ENCODE measurements at places on chromosomes 6 and 20.

GRCh38 chr20:9677100-9677623 lies 161.7 kb downstream of the PAK5 start:
- DNase-seq = no peak

GRCh38 chr6:38603966-38604365 lies 35.8 kb downstream of the BTBD9 start:
- DNase-seq = no peak

DNA sequence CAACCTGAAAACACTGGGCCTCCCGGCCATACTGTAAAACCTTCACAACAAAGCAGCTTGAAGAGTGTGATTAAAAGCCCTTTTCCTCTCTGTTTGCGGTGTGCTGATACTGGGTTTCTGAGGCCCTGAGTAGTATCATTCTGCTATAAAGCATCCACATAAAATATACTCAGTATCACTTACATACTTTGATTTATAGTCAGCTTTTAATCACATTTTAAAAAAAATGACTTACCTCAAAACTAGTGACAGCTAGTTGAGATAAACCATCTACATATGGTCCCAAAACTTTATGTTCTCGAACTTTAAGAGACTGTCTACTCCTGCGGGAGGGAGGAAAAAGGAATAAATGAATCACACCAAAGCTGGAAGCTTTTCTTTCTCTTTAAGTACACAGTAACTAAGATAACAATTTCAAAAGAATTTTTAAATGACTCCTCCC lies 135.7 kb downstream of the KIF13A start:
- DNase-seq = no peak

GRCh38 chr20:49529470-49529869 lies 38.5 kb downstream of the PTGIS start:
- DNase-seq = no peak

DNA sequence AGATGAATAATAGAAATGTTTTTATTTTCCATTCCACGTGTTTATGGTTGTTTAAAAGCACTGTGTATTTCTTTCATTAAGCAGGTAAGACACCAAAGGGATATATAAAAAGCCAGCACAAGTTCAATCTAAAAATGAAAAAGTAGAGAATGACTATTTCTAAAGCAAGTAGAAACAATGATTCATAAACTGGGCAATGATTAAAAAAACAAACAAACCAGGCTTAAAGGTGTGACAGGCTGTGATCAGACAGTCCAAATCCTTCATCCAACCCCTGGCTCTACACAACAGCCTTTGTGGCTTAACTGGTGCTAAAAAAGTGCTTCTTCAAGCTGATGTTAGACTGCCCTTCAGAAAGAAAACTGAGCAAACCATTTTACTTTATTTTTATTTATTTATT lies 45.7 kb upstream of the TSHZ2 start:
- DNase-seq = no peak

DNA sequence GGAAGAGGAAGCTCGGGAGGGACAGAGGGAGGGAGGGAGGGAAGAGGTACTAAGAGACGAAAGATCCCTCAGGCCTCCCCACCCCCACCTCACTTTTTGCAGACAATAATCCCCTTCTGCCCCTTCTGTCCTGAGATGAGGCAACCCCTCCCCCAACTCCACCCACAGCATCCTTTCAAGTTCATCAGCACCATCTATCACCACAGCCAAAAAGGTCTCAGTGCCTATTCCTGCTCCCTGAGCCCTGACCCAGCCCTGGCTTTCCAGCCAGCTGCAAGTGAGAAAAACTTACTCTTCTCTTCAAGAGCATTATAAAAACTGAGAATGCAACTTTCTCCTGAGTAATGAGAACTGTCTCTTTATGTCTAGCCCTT lies 133.2 kb upstream of the LRFN2 start:
- DNase-seq = no peak

- DNase-seq = no peak
These were observed 3.1 kb downstream of the ZNF76 start for GRCh38 chr6:35262596-35262995.

- DNase-seq = no peak
These were observed 89.8 kb downstream of the IYD start for GRCh38 chr6:150458579-150458978.

DNA sequence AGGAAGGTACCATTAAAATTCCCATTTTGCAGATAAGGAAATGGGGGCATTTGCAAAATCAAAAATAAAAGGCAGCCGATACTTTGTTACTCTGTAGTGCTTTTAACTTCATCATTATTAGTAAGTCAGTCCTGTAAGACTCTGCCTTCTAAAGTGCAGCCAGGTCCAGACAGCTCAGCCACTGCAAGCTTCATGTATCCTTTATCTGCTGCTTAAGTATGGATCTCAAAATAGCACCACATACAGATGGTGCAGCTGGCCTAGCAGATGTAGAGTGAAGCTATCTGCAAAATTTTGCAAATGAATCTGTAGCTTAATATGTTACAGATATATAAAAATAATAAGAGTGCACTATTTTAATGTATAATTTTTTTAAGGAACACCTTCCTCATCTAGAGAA lies 53.4 kb downstream of the NUS1 start:
- DNase-seq = no peak

- DNase-seq = no peak
These were observed 23.3 kb downstream of the NAPB start for GRCh38 chr20:23397961-23398360.

GRCh38 chr6:26360451-26361416 lies 4.3 kb upstream of the BTN3A2 start:
- DNase-seq = no peak

DNA sequence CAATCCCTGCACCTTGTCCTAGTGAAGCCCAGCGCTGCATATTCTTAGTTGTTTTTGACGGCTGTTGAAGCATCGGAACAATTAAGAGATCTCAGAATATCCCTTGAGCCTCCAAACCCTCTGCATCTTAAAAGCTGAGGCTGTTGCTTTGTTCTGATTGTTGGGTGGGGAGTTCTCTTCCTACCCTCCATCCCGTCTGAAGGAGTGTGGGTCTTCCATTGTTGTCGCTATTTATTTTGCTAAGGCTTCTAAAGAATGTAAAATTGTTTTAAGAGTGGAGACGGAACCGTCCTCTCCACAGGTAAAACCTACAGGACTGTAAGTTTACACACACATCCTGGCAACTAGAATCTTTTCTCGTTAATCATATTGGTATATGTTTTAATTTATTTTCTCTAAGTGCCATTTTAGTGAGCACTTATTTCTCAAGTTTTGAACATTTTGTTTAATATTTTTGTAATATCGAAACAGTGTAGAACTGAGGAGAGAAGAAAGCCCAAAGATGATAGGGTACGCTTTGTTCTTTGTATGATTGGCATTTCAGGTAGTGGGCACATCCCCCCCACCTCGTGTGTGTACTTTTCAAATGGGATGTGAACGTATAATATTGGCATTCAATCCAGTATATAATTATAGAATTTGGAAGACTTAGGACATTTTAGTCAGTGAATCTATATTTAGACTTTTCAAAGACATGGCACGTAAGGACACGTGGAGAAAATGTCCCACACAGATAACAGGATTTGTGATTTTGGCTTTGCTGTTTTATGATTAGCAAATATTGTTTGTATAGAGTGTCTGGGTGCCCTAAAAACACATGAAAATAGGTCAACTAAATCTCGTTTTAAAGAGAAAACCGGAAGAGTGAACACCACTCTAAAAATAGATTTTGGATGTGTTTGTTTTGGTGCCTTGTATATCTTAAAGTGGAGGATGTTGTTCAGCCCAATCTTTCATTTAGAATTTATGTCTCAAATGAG lies 1.3 kb downstream of the RNF146 start:
- no peak for DNase-seq

GRCh38 chr20:63896264-63897105 lies 1.6 kb downstream of the DNAJC5 start:
- no peak for DNase-seq

DNA sequence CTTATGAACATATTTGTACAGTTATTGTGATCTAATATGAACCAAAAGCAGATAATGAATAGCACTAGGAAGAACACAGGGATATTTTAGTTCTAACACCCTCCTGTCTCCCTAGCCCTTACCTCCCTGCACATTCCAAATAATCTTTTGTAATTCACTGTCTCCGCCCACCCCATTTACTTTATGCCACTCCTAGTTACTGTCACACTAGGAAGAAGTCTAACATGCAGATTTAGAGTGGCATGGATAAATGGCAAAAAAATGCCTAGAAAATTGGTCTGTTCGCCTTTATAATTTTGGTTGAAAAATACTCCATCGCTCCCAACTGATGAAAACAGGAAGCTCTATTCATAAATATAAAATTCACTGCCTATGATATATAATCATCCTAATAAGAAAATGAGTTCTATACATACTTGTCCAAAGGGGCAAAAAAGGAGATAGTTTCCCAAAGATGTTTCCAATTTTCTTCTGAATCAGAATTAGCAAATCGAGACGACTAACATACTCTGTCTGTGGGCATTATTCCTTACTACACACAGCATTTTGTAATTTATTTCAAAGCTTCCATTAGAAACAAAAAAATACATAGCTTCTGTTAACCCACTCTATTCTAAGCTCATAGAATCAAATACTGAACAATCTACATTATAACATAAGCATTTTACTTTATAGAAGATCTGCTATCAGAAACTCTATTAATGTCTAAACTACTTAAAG lies 1.3 kb upstream of the RUNX2 start:
- DNase-seq = no peak

GRCh38 chr6:167121335-167121841 lies 1.5 kb upstream of the CCR6 start:
- no peak for DNase-seq

DNA sequence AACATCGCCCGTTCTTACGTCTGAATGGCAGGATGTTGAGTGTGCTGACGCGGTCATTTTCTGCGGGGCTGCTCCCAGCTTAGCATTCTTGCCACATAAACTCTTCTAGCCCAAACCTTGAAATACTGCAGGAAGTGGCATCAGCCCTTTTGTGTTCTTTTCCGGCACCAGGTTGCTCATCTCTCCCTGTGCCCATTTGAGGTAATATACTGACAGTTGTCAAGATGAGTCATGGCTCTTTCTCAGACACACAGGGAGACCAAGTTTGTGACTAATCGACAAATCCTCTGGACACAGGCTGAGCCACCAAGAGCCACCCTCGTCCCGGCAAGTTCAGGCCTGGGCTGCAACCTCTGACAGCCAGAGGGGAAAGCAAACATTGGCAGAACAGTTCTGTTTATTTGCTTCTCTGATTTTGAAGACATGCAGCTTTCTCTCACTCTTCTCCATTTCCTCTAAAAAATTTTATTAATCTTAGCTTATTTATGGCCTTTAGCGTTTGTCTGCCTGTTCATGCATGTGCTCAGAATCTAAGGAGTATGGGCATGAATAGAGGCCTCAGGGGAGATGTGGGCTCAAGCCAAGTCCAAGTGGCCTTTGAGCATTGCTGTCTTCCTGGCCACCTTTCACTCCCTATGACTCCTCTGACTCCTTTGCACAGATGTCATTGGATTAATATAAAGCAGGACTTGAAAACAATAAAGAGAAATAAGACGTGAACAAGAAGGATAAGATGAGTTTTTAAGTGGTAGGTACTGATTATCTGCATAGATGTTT lies 328.2 kb upstream of the JAG1 start:
- DNase-seq = no peak

DNA sequence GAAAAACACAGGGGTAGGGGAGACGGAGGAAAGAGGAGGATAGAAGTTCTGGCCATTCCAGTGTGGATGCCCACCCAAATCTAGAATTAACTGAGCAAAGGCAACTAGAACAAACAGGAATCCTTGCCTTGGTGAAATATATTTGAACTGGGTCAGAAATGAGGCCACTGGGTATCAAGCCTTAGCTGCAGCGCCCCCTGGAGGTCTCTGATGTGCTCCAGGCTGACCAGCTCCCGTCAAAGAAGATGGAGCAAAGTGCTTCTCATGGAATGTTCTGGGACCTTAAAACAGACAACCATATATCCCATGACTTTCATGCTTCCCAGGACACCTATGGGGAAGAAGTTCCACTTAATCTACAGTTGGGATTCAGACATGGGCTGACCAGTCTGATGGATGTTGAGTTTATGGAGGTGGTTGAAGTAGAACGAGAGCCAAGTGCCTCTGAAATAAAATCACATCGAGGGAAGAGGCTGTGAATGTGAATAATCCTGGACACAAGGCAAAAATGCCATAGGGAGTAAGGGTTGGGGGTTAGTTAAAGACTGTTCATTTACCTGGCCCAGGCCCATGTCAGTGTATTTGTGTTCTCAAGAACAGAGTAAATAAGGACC lies 50.4 kb downstream of the HLA-DPB1 start:
- DNase-seq = peak; percentile 27

DNA sequence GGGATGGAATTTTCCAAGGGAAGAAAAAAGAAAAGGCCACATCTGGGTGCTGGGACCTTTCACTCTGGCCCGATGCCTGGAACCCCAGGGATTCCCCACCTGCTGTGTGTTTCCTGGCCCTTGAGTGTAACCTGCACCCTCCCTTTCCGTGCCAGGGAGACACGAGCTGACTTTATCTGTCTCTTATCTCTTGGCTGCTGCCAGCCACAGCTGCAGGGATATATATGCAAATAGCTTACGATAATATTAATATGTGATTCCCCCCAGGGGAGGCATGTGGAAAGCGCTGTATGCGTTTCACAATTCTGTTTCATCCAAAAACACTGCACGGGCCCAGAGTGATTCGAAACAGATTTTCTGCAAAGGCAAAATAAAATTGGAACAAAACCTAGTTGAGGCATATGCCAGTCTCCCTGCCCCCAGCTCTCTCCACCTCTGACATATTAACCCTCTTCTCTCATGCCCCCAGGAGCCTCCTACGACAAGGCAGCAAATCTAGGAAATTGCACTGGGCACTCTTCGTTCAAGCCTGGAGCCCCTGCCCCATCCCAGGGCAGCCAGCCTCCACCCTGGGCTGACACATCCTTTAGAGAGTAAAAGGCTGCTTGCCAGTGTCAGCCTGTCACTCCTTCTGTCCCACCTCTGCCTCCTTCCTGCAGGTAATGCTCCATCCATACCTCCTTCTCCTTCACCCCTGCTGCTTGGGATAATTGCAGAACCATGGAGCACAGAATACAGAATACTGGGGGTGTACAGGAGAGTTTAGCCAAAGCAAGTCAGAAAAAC lies 1.3 kb downstream of the RIPOR3 start:
- no peak for DNase-seq

- DNase-seq = no peak
These were observed 52.6 kb downstream of the BTBD3 start for GRCh38 chr20:11970243-11970836.

GRCh38 chr6:32194825-32195651 lies 2.6 kb upstream of the GPSM3 start:
- DNase-seq = no peak

- no peak for DNase-seq
These were observed 14.6 kb upstream of the STK35 start for GRCh38 chr20:2086980-2087377.

- DNase-seq = no peak
These were observed 166.6 kb downstream of the ARID1B start for GRCh38 chr6:156943816-156944215.

- DNase-seq = no peak
These were observed 60.6 kb upstream of the NT5E start for GRCh38 chr6:85389151-85389797.

DNA sequence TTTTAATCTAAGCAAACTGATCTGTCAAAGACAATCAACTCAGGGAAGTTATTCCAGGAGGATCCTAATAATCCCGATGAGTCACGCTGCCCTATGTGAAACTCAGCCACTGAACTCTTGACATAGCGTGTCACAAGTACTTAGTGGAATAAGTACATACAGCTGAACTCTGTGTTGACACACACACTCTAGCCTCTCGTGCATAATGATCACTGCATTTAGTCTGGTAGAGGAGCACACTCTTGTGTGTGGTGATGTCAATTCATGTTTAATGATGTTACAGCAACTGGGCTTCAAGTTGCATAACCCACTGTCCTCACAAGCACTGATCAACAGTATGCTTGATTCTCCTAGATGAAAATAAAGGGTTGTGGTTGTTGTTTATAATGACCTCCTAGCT lies 148.3 kb downstream of the HACE1 start:
- DNase-seq = no peak

GRCh38 chr20:5703681-5704101 lies 46.5 kb upstream of the SHLD1 start:
- no peak for DNase-seq

Data from activated CD4-positive, alpha-beta T cell treated with anti-CD3 and anti-CD28 coated beads for 1 hour (primary cell).